RKO (cell line): ENCODE measurements at places on chromosomes 16 and 17.

GRCh38 chr17:15912416-15912955, 32.4 kb upstream of the ADORA2B start:
- DNase-seq = no peak

DNA sequence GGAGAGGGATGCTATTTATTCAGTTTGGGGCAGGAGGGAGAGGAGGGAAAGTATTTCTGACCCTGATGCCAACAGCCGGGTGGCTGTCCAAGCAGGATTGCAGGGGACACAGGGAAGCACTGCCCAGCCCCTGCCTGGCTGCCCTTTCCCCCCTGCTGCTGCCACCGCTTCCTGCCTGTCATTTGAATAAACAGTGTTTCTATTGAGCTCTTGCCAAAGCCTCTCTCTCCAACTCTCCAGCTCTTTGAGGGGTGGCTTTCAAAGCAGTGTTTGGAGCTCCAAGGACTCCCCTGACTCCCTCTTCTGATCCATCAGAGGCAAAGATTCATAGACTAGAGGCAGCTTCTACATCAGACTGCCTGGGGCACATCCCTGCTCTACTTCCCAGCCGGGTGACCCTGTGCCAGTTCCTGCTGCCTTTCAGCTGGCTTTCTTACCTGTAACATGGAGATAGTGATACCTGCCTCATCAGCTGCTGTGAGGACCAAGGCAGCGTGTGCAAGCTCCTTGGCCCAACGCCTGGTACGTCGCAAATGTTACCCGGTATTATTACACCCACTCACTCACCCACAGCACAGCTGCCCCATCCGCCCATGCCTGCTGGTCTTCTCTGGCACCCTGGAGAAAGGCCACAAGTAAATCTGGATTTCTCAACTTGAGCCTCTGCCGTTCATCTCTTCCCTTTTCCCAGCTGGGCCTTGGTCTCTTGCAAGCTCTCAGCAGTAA, 9.5 kb downstream of the PROCA1 start:
- no peak for DNase-seq

GRCh38 chr17:43631429-43631828, 30.3 kb downstream of the MEOX1 start:
- no peak for DNase-seq

GRCh38 chr17:75642784-75643642, 9.8 kb downstream of the SMIM5 start:
- DNase-seq = no peak

DNA sequence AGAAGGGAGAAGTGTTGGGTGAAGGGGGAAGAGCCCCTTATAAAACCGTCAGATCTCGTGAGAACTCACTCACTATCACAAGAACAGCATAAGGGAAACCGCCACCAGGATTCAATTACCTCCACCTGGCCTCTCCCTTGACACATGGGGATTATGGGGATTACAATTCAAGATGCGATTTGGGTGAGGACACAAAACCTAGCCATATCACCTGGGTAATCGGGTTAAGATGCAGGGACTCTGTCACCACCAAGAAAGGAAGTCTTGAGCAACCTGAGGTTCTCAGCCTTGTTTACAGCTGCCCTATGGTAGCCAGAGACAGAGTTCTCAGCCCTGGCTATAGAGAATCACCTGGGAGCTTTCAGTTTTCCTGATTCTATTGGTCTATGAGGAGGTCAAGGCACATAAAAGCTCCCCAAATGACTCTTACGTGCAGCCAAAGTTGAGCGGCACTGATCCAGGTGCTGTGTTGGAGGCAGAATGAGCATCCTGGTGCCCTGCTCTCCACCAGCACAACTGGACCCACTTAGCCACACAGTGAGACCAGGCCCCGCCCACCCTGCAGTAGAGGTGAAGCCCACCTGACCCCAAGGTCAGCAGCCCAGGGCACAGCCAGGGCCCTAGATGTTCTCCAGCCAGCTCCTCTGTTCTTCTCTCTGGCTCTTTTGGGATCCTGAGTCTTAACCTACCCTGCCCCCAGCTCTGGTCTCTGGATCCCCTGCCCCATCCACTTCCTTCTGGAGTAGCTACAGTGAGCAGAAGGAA, 138.5 kb upstream of the CDH5 start:
- no peak for DNase-seq

GRCh38 chr17:58568044-58568799, 53.8 kb upstream of the MTMR4 start:
- no peak for DNase-seq

DNA sequence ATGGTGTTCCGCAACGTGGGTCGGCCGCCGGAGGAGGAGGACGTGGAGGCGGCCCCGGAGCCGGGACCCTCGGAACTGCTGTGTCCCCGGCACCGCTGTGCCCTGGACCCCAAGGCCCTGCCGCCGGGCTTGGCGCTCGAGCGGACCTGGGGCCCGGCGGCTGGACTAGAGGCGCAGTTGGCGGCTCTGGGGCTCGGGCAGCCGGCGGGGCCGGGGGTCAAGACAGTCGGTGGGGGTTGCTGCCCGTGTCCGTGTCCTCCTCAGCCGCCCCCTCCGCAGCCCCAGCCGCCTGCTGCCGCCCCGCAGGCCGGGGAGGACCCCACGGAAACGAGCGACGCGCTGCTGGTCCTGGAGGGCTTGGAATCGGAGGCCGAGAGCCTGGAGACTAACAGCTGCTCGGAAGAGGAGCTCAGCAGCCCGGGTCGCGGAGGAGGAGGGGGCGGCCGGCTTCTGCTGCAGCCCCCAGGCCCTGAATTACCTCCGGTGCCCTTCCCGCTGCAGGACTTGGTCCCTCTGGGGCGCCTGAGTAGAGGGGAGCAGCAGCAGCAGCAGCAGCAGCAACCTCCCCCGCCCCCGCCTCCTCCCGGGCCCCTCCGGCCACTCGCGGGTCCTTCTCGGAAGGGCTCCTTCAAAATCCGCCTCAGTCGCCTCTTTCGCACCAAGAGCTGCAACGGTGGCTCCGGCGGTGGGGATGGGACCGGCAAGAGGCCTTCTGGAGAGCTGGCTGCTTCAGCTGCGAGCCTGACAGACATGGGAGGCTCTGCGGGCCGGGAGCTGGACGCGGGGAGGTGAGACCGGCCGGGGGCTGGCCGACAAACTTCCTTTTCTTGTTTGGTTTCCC, 821 bp downstream of the SOCS7 start:
- DNase-seq = peak; percentile 45
